H9 (cell line): ENCODE measurements at places on chromosomes 12 and 14.

GRCh38 chr14:60085085-60085484 is 6.6 kb upstream of the PCNX4 start:
- no peak for DNase-seq

DNA sequence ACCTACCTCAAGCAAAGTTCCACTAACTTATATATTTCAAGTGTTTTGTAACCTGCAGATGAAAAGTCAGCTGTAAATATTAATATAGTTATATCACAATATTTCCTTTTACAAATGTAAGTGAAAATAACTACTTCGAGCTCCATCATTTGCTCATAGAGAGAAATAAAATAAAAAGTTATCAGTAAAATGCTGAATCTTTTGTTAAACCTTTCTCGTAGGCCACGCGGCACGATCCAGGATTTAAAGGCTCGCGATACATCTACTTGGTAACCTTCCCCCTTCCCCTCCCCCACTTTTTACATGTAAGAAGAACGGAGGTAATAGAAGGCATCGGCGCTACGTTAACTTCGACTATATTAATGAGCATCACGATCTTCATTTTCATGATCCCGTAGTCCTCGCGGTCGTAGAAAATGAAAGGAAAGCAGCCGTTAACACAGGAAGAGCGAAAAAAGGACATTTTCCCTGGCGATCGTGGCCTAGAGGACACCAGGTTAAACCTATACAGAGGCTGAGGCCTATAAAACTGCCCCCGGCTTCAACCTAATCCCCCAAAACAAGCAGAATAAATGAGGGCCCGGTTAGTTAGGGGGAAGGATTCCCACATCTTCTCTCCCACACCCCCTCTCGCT is 508 bp downstream of the HNRNPC start:
- DNase-seq, result no peak

GRCh38 chr12:1930803-1931597 is 12.5 kb upstream of the CACNA2D4 start:
- peak; percentile 28 for DNase-seq

DNA sequence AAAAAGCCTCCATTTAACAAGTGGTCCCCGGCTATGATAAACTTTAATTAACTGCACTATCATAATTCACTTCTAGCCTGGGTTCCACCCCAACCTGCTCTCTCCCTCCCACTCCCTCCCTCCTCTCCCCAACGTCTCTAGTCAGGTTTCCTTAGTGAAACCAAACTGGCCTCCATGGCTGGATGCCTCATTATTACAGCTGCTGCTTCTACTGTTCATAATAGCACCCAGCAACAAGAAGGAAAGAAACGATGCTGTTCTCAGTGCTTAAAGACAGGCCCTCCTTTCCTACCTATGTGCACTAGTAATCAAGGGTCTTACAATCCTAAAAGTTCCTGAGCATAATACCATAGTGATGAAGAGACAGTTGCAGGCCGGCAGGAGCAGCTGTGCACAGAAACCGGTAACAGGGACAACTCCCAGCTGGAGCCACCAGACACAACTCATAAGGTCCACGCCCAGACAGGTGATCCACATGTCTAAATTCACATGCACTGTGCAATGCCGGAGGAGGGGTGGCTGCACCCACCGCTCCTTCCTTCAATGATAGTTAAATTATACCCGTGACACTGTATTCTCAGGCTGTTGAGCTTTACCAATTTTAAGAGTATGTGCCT is 6.2 kb downstream of the IRF2BPL start:
- no peak for DNase-seq

GRCh38 chr12:44848703-44849085 is 27.4 kb downstream of the NELL2 start:
- DNase-seq, result no peak

- no peak for DNase-seq
Measured at GRCh38 chr14:44963775-44964380, 1.9 kb downstream of the TOGARAM1 start.

DNA sequence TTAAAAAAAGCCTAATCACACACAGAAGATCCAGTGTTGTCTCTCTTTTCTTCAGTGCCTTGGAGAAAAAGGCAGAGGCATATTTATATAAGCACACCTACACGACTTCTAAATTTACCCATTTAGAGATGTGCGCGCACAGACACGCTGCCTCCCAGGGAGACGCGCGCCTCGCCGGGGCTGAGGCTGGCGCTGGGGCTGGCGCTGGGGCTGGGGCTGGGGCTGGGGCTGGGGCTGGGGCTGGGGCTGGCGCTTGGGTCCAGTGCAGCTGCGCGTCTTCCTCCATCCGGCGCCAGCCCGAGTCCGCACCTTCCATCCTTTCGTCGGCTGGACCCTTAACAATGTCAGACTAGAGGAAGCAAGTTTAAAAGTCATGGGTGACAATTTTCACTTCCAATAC is 118.4 kb upstream of the ARID2 start:
- no peak for DNase-seq

- no peak for DNase-seq
Measured at GRCh38 chr14:63650256-63650952, 8.7 kb upstream of the WDR89 start.

DNA sequence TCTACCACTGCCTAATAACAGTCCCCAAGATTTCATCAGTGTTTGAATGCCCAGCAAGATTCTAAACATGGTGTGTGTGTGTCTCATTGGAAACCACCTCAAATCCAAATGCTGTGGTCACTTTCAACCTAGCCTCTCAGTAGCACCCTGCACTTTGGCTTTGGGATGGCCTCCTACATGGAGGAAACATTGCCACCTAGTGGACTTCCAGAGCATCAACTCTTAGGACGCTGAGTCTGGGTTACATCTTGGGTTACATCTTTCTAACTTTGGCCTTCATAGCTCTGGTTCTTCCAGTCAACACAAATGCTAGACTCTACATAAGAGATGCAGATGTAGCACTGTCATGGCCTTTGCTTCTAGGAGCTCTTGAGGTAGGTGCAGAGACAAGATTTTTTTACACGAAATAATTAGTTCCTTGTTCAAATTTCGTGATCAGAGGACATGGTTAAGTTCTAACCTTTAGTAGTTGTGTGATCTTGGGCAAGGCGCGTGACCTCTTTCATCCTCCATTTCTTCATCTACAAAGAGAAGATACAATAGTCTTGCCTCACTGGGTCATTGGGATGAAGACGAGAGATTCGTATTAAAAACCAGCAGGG is 113.5 kb upstream of the VASH1 start:
- peak; percentile 62 for DNase-seq

- no peak for DNase-seq
Measured at GRCh38 chr12:15334225-15334624, 11.9 kb downstream of the PTPRO start.

- DNase-seq, result no peak
Measured at GRCh38 chr14:94914191-94914590, 144.3 kb upstream of the GSC start.

GRCh38 chr12:122422730-122423257 is 325 bp upstream of the CLIP1 start:
- peak; percentile 57 for DNase-seq

- no peak for DNase-seq
Measured at GRCh38 chr12:130601327-130601726, 114.8 kb downstream of the RIMBP2 start.

DNA sequence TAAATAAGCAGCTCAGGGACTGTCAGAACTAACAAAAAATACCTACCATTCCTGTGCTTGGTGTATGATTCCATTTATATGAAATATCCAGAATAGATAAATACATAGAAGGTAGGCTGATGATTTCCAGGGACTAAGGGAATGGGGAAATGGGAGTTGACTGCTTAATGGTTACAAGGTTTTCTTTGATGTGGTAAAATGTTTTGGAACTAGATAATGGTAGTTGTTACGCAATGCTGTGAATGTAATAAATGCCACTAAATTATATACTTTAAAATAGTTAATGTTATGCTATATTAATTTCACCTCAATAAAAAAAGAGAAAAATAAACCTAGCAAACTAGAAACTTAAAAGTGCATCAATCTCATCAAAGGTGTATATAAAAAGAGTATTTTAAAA is 41.1 kb downstream of the CEP83 start:
- no peak for DNase-seq

GRCh38 chr14:101969481-101969880 is 5.1 kb downstream of the DYNC1H1 start:
- DNase-seq, result no peak

- peak; percentile 52 for DNase-seq
Measured at GRCh38 chr12:27779416-27779919, 565 bp upstream of the KLHL42 start.

GRCh38 chr12:9052610-9053009 is 63.1 kb downstream of the A2M start:
- DNase-seq, result no peak

- DNase-seq, result no peak
Measured at GRCh38 chr12:93361151-93361919, 16.4 kb upstream of the NUDT4 start.
